Bronchial epithelial cell (primary cell): ENCODE measurements at places on chromosomes 5 and 9. TPM values are rescaled to one million over a fixed set of nuclear protein-coding genes. Genes with fewer than 3 reads are reported as not detected.

- DNase-seq, result no peak
These were observed 14.5 kb downstream of the ABCA2 start for GRCh38 chr9:137013571-137013940.

Gene FOXD4L5
- total RNA-seq, result under 0.01 and 0.13 TPM in 2 replicates

DNA sequence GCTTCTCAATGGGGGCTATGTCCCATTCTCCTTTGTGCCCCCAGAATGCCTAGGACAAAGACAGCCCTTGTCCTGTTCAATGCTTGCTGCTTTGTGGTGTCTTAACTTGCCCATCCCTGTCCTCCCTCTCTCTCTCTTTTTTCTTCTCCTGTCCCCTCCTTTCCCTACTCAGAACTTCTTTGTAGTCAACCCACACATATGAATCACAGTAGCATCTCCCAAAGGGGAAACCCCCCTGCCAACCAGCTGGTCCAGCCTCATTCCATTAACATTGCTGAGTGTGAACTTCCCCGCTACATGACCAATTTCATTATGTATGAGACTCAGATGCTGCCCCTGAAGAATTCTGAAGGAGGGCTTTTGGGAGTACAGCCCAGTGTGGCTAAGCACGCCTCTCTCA, 408.3 kb downstream of the ENC1 start:
- DNase-seq, result peak; percentile 99

Gene PKN3
- total RNA-seq, result 1.5 and 2.1 TPM in 2 replicates

DNA sequence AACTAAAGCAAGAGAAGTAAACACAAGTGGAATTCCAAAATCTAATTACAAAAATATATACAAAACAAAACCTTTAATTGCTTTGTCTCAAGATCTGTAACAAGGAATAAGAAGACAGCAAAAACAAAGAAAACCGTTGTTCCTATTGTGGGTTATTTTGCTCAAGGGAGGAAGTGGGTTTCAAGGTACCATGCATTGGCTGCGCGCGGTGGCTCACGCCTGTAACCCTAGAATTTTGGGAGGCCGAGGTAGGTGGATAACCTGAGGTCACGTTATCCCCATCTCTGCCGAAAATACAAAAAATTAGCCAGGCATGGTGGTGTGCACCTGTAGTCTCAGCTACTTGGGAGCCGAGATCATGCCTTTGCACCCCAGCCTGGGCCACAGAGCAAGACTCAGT, 12.1 kb upstream of the IQGAP2 start:
- no peak for DNase-seq

DNA sequence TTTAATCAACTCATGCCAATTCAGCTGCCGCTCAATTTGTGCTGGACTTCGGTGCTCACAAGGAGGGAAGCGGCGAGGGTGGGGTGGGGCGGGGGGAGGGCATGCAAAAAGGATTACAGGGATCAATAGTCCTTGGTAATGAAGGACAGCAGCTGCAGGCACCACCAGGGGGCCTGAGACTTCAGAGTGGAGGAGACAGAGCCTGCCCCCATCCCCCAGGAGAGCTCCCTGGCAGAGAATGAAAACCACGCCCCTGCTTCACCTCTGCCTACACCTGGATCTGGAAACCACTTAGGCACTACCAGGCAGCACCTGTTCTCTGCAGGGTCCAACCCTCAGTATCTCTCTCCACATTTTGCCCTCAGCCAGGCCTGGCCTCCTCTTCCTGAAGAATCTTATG, 155.6 kb downstream of the TRIM32 start:
- DNase-seq, result peak; percentile 19

DNA sequence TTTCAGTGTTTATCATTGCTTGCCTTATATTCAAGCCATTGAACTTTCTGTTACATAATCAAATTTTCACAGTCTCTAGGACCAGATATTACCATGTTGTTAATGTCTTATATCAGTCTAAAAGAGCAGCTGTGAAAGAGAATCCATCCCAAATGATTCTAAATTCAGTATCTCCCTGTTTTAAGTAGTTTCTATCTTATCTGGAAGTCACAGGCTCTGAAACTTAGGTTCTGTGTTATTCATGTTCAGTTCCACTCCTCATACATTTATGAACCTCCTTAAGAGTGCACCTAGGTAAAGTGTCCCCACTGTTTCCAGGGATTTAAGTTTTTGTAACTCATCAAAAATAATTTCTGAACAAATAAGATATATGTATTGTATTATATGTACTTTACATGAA, 9.7 kb downstream of the LYRM7 start:
- no peak for DNase-seq

Gene PTPRD
- total RNA-seq, result 2.9 and 10.9 TPM in 2 replicates

- peak; percentile 97 for DNase-seq
These were observed 4.4 kb upstream of the DCTN4 start for GRCh38 chr5:150763023-150763769.

Gene SLC1A3
- total RNA-seq, result 1.7 and 3.4 TPM in 2 replicates

Gene DMRT2
- 0.38 and 0.53 TPM in 2 replicates for total RNA-seq

DNA sequence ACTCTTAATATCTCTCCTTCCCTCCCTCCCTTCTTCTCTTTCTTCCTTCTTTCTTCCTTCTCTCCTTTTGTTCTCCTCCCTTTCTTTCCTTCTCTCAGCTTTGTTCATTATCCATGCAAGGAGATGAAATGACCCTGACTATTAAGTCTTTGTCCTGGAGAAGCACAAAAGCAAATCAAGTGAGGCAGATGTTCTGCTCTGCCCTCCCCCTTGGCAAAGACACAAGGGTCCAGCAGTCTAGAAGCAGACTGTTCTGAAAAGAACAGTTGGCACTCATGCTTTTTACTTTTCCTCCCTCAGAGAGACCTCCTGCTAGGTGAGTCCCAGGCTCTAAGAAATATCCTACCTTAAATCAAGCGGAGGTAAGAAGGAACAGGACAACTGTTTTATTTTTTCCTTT, 1067.6 kb upstream of the DMAC1 start:
- no peak for DNase-seq

Gene FAM169A
- 12.1 and 21.5 TPM in 2 replicates for total RNA-seq

- DNase-seq, result peak; percentile 75
These were observed 128.3 kb downstream of the MARCHF11 start for GRCh38 chr5:16051246-16051755.

GRCh38 chr9:114888607-114889006, 41.8 kb downstream of the TNFSF8 start:
- DNase-seq, result no peak

DNA sequence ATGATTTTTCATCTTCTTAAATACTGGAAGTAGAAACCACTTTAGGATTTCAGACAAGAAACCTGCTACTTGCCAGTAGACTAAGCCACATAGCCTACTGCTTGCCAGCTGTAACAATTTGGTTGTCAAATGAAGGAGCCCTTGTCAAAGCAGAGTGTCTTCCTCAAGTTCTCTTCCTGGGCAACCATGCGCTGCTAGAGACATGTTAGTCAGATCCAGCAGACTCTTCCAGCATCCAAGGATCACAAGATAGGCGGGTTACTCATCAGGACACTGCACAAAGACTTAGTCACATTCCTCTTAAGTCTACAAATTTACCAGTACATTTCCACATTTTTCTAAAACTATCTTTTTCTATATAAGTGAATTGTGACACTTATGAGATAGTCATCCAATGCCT, 24.4 kb downstream of the SKIC3 start:
- DNase-seq, result peak; percentile 71

DNA sequence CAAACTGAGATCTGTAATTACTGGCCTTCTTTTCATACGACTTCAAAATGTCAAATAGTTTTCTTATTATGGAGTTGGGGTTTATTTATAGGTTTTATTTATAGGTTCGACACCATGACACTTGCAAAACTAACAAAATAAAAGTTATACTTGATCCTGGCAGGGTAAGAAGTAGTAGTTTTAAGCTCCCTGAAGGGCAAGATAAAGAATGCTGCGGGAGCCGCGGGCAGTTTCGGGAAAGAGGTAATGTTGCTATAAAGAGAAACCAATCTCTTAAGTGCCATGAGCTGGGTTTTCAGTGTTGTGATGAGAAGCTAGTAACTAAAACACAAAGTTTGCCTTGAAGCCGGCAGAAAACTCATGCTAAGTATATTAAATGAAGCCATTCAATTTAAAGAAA, 24.8 kb downstream of the PTPN3 start:
- no peak for DNase-seq

Gene CD14
- 2.3 and 3.2 TPM in 2 replicates for total RNA-seq

- peak; percentile 38 for DNase-seq
These were observed 61.5 kb downstream of the UBE2QL1 start for GRCh38 chr5:6510132-6510531.

GRCh38 chr9:36008774-36009300, 27.9 kb upstream of the RECK start:
- peak; percentile 54 for DNase-seq

Gene SLC27A6
- 0.13 and 1.1 TPM in 2 replicates for total RNA-seq

DNA sequence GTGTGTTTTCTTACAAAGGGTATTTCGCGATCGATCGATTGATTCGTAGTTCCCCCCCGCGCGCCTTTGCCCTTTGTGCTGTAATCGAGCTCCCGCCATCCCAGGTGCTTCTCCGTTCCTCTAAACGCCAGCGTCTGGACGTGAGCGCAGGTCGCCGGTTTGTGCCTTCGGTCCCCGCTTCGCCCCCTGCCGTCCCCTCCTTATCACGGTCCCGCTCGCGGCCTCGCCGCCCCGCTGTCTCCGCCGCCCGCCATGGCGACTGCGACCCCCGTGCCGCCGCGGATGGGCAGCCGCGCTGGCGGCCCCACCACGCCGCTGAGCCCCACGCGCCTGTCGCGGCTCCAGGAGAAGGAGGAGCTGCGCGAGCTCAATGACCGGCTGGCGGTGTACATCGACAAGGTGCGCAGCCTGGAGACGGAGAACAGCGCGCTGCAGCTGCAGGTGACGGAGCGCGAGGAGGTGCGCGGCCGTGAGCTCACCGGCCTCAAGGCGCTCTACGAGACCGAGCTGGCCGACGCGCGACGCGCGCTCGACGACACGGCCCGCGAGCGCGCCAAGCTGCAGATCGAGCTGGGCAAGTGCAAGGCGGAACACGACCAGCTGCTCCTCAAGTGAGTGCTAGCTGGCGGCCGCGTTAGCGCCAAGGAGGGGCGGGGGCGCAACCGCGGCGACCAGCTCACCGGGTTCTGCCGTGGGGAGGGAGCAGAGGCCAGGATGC, 480 bp downstream of the LMNB1 start:
- DNase-seq, result peak; percentile 63

GRCh38 chr9:8053501-8053900, 253.9 kb upstream of the DMAC1 start:
- DNase-seq, result no peak

GRCh38 chr9:130931508-130932254, 7.4 kb downstream of the FIBCD1 start:
- DNase-seq, result no peak

- peak; percentile 74 for DNase-seq
These were observed 75.6 kb downstream of the C7 start for GRCh38 chr5:40984884-40985283.

DNA sequence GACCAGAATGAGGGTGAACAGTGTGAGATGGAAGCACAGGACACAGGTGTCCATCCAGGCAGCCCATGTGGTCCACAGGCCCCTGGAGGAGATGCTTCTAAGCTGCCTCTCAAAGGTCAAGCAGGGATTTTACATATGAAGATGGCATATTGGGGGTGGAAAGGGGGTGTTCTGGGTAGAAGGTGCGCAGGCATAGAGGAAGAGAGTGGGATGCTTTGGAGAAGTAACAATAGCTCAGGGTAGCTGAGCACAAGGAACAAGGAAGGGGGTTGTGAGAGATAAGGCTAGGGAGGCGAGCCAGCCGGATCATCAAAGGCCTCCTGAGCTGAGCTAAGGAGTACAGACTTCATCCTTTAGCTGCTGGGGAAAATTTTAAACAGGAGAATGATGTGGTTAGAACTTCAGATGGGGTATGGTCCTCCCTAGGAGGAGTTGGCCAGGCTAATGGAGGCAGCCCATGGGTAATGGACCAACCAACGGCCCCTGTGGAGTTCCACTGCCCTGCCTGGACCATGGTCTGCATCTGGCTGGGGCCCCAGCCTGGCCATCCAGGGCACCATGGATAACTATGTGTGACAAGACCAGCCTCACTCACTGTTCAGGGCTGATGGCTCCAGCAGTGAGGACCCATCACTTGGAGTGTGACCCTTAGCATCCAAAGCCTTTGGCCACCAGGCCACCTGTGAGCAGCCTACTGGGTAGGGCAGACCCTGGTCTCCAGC, 86.8 kb upstream of the TBC1D2 start:
- no peak for DNase-seq

DNA sequence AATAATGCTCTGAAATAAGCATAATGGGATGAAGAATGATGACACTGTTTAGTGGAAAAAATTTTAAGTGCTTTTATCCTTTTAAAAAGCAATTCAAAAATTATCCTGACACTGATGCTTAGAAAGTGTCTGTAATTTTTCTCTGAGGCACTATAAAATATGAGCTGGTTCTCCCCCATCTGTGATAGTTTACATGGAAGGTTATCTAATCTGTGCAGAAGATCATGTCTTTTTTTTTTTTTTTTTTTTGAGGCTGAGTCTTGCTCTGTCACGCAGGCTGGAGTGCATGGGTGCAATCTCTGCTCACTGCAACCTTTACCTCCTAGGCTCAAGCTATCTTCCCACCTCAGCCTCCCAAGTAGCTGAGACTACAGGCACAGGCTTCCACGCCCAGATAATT, 15.2 kb upstream of the TAF11L2 start:
- DNase-seq, result no peak

GRCh38 chr5:89946916-89947315, 462.6 kb downstream of the CETN3 start:
- DNase-seq, result no peak
